ENCODE measurements at places on chromosomes 1 and 21.

- no peak for DNase-seq
Observed at GRCh38 chr1:203148127-203148526, 20.6 kb downstream of the ADORA1 start.

DNA sequence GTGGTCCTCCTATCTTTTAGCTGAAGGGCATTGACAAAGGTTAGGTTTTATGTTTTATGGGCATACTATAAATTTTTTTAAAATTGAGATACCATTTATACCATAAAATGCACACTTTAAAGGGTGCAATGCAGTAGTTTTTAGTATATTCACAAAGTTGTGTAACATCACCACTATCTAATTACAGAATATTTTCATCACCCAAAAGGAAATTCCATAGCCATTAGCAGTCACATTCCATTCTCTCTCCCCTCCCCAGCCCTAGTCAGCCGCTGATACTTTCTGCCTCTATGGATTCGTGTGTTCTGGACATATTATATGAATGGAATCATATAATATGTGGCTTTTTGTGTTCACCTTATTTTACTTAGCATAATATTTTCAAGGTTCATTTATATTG, 135.8 kb upstream of the B3GALT2 start:
- DNase-seq: no peak

DNA sequence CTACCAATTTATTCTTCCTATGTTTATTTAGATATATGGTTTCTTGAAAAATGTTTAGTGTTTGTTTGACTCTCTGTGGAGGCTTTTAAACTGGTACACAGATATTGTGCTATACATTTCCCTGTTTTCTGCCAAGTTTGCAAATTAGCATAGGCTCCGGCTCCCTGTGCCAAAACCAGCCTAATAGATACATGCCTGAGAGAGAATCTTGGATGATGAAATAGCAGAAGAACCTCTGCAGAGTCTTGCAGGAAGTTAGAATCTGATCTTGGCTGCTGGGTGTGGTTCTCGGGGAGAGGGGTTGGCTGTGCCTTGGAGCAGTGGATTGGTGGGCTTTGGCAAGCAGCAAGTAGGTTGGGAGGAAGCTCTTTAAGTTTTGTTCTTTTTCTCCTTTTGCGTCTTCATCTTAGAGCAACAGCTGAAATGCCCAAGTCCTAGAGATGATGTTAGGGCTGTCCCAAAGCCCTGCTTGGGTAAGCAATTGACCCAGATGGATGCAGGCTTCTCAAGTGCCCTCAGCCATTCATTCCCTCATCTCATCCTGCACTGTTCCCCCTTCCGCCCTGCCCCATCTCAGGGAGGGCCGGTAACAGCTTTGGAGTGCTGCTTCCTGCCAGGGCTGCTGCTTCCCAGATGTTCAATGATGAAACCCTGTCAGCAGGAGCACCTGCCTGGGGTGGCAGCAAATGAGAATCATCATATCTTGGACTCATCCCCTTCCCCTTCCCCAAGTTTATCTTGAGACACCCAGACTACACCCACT, 9.3 kb downstream of the PLA2G2A start:
- DNase-seq: no peak

- peak; percentile 74 for DNase-seq
Observed at GRCh38 chr21:36630485-36631206, 68.3 kb upstream of the SIM2 start.
